ENCODE measurements at places on chromosomes 11 and 22.

DNA sequence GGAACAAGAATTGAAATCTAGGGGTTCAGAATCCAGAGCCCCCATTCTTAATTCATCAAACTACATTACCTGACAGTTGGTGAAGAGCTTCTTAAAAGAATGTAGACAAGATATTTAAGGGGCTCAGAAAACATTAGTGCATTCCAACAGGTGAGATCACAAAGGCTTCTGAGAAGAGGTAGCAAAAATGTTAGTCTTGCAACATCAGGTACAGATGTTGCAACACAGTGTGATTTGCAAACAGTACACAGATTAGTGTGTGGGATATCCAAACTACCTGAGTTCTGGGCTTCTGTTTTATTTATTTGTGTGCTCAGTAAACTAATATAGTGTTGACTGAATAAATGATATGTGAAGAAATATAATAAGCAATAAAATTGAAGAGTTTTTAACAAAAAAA, 11.8 kb downstream of the CASP4 start:
- no peak for DNase-seq

DNA sequence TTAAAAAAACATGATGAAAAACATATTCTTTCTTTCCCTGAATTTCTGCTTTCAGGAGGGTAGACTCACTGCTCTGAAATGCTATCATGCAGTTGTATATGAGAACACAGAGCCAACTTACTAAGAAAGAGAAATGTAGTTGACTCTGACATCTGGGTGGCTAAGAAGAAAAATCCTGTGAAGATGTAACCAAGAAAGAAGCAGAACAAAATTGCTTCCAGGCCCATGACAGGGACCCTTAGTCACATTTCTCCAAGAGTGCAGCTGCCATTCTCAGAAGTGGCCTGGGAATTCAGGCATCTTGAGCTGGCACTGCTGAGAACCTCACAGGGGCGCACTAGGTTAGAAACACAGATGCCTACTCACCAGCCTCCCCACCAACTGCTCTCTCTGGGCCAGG, 73.6 kb downstream of the RPL27A start:
- DNase-seq, result no peak

DNA sequence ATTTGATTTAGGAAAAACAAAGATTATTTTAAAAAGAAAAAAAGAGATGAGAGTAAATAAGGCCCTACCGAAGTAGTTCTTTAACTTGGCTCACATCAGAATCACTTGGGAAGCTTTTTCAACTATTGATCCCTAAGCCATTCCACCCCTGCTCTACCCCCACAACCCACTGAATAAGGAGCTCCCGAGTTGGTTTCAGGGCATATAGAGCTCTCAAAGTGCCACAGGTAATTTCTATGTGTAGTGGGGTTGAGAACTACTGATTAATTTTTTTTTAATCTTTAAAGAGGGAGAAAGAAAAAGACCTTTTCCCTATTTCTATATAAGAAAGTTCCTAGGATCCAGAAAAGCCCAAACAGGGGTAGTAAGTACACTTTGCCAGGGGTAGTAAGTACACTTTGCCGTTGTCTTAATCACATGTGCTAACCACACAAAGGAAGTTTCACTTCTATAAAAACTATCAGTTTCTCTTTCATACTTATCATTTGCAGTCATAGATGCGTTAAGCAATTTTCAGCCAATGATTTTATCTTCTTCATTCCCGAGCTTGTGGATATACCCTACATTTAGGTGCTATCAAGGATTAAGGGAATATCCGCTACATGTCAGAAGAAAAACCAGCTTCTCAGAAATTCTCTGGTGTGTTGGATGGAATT, 108.4 kb upstream of the ZC3H12C start:
- DNase-seq, result no peak

DNA sequence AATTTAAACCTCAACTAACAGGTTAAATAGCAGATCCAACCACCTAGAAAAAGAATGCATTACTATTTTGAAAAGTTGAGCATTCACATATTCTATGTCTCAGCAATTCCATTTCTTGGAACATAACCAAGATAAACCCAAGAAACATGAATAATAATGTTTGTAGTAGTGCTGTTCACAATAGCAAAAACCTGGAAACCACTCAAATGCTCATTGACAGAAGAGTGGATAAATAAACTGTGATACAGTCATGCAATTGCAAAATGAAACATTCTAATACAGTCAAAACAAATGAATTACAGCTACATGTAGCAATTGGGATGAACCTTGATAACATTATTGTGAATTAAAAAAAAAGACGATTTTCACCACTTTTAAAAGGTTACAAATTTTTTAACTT, 162.8 kb upstream of the TMEM45B start:
- no peak for DNase-seq

DNA sequence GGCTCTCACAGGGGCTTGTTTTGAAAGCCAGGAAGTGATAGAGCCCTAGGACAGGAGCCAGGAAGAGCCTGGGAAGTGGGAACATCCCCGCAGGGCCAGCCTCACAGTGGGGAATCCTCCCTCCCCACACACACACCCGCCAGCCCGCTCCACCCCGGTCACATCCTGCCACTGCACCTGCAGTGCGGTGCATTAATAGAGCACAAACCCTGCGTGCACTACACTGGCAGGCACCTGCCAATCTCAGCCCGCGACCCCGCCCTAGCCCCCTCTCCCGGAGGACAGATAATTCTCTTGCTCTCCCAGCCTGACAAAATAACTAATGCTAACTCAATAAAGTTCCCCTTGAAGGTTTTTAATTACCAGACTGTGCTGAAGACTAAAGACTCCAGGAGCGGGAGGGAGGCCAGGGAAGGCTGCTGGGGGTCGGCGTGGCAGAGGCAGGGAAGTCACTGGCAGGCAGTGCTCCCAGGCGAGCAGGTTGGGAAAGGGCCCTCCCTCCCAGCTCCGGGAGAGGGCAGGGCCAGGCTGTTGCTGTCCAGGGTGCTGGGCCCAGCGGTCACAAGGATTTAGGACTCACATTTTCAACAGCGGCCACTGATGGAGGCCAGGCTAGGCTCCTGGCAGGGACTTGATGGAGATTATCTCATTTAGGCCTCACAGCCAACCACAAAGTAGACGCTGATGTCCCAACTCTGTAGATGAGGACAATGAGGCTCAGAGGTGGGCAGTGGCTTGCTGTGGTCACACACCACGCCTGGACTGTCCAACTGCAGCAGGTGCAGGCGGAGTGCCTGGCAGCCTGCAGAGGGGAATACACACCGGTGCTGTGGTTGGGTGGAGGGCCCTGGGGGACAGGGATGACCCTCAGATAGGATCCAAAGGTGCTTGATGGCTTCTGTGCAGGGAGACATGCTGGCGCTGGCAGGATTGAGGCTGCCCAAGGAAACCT, 23.9 kb upstream of the TCF20 start:
- no peak for DNase-seq

GRCh38 chr11:2443406-2443805, 908 bp downstream of the TRPM5 start:
- no peak for DNase-seq

- no peak for DNase-seq
Observed at GRCh38 chr11:114499756-114500155, 59.9 kb downstream of the NXPE1 start.

DNA sequence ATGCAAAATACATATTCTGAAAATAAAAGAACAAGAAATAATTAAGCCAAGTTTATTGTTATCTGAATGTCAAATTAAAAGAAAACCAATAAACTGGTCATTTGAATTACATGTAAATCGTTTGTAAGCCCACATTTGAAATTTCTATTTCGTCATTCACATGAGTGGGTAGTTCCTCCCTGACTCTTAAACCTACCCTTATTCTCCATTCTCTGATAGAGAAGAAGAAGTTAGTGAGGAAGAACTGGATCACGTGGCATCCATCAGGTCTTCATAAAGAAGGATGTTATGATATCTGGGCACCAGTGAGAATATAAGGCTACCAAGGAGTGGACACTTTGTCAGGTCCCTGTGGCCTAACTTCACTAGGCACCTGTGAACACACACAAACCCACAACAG, 328.1 kb downstream of the OPCML start:
- peak; percentile 6 for DNase-seq

- no peak for DNase-seq
Observed at GRCh38 chr22:45692549-45692948, 20.9 kb downstream of the ATXN10 start.

GRCh38 chr11:46930089-46930488, 6.5 kb upstream of the CSTPP1 start:
- DNase-seq, result no peak

- no peak for DNase-seq
Observed at GRCh38 chr11:46604796-46605195, 11.0 kb upstream of the AMBRA1 start.

GRCh38 chr11:36565031-36565610, 2.7 kb upstream of the RAG1 start:
- no peak for DNase-seq

GRCh38 chr11:17141156-17141555, 63.7 kb upstream of the RPS13 start:
- DNase-seq, result no peak

DNA sequence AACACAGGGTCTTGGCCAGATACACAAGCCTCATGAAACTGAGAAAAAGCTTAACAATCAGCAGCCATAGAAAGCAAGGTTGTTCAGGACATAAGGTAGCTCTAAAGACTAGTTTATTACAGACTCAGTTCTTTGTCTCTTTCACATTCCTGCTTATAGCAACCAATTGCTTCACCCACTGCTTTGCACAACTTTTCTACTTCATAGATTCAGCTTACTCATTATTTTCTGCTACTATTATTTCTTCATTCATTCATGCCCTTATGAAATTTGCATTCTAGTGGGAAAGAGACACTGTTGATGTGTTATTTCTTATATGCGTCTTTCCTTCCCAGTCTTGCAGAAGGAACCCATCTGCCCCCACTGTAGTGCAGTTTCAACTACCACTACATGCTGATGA, 4.7 kb downstream of the CCDC34 start:
- no peak for DNase-seq

- DNase-seq, result no peak
Observed at GRCh38 chr11:12834630-12835029, 160.4 kb downstream of the TEAD1 start.

DNA sequence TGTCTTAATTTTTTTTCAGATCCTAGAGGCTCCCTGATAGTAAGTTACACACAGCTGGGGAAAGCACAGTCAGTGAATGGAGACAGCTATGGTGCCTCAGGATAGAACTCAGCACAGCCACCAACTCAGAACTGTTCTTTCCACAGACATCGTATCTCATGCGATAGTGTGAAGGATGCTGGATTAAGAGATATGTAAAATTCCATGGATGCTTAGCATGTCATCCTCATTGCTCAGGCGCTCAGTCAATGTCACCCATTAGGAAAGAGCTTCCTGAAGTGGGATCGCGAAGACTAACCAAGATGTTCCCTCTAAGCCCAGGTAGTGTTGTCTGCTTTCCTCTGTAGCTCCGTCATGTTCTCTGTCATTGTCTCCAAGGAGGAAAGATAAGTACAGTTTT, 1000.4 kb downstream of the OPCML start:
- DNase-seq, result no peak

DNA sequence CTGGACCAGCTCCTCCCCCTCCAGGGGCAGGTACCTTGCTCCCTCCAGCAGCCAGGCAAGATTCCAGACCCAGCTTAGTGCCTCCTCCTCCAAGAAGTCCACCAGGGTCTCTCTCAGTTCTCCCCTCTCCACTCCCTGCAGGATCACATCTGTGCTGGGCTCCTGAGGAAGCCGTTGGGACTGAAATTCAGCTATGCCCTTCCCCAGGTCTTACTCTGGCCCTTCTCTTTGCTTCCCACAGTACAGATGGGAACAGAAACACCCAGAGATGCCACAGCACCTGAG, 14.6 kb downstream of the WNT7B start:
- DNase-seq, result no peak

DNA sequence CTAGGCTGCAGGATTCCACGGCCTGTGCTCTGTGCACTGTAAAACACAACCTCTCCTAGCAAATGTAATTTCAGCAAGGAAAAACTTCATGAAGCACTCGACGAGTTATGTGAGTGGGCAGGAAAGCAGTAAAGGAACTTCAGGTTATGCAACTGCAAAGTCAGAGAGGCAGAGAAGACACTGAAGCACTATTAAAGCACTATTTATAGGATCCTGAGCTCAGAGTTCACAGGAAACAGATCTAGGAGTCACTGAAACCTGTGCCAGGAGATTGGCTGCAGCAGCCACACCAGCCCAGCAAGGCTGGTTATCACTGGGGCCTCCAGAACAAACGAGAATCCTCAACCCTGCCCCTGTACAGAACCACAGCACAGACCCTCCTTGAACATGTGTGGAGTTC, 2.5 kb downstream of the SMIM35 start:
- DNase-seq, result no peak

DNA sequence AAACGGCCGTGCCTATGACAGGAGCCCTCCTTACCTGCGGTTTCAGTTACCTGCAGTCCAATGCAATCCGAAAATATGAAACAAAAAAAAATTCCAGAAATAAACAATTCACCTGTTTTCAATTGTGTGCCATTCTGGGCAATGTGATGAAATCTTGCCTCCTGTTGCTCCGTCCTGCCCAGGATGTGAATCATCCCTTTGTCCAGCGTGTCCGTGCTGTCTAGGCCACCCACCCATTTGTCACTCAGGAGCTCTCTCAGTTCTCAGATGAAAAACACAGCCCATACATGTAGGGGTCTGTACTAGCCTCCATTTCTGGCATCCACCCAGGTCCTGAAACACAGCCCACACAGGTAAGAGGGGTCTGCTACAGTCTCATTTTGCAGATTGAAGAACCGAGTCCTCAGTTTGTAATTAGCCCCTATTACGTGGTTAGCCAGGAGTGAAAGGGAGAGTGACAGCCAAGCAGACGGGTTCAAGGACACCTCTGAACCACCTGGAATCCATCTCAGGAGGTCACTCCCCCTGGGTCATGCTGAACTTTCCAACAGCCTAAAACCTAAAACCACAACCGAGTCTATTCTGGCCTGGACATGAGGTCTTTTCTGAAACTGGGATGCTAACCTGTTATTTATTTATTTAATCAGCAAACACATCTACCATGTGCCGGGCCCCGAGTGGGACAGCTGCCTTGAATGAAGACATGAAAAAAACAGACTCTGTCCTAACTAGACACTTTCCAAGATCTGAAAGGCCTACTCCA, 317.2 kb downstream of the SHANK2 start:
- no peak for DNase-seq

GRCh38 chr11:70624598-70624993, 226.3 kb downstream of the CTTN start:
- DNase-seq, result no peak

GRCh38 chr11:15687342-15687741, 572.6 kb downstream of the INSC start:
- DNase-seq, result no peak

GRCh38 chr22:24101966-24102365, 79.3 kb upstream of the SUSD2 start:
- no peak for DNase-seq

Data from vagina (tissue), 2 donors.